ENCODE measurements at places on chromosomes 12 and 14. TPM values are rescaled to one million over a fixed set of nuclear protein-coding genes. Genes with fewer than 3 reads are reported as not detected.

PAX9 gene
- total RNA-seq, result not detected

TAS2R9 gene
- 0.09 TPM for total RNA-seq

RNASE7 gene
- total RNA-seq, result not detected

KCNJ8 gene
- total RNA-seq, result not detected

INSM2 gene
- not detected for total RNA-seq

TEAD4 gene
- total RNA-seq, result 25.7 TPM

SLC10A1 gene
- total RNA-seq, result not detected

KCNH3 gene
- total RNA-seq, result under 0.01 TPM

GLT8D2 gene
- 0.45 TPM for total RNA-seq

LTBP2 gene
- total RNA-seq, result 214 TPM

All from endothelial cell of coronary artery (primary cell).